ENCODE measurements at places on chromosomes 6 and 20.

GRCh38 chr6:163579880-163580295 is 165.4 kb downstream of the QKI start:
- no peak for DNase-seq

DNA sequence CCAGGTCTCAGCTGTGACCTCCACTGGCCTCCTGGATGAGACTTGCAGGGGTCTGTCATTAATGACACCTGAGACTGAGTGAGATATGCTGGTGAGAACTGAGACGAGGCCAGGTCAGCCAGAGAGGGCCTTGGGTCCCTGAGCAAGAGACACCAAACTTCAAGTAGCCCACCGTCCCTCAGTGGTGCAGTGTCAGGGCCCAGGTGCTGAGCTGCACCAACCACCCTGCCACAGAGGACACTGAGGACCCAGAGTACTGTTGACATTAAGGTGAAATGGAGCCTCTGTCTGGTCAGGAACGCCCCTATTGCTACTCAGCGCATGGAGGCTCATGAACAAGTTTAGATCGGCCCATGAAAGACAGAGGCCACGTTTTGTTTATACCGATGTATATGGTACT is 64.1 kb upstream of the SCP2D1 start:
- DNase-seq = no peak

GRCh38 chr6:145815309-145816274 is 997 bp upstream of the FBXO30 start:
- DNase-seq = peak; percentile 66

- no peak for DNase-seq
Measured at GRCh38 chr20:44750081-44750805, 4.6 kb downstream of the KCNK15 start.

DNA sequence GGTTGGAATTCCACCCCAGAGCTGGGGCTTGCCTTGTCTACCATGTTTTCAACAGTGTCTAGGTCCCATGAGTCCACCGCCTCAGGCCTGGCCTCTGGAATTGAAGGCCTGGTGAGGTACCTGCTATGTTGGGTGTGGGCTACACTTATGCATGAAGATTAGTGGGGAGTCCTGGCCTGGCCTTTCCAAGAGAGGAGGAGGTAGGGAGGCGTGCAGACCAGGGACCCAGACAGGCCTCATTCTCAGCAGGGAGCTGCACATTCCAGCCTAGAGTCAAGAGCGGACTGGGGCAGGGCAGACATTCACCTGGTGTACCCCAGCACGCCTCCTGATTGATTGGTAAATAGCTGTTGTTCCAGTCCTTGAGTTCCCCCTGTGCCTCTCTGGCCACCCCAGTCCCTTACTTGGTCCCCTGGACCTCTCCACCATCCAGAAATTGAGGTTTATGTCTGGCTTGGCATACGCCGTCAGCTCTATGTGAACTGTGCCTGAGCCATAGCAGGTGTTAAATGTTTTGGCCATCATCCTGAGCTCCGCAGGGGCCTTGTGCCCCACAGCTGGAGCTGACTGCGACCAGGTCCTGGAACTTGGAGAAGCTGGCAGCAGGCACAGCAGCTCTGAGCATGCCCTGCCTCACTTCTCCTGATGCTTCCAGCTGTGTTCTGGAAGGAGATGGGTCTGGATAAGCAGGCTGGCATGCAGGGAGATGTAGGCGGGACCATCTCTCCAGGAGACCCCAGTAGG is 8.2 kb upstream of the VEGFA start:
- no peak for DNase-seq

DNA sequence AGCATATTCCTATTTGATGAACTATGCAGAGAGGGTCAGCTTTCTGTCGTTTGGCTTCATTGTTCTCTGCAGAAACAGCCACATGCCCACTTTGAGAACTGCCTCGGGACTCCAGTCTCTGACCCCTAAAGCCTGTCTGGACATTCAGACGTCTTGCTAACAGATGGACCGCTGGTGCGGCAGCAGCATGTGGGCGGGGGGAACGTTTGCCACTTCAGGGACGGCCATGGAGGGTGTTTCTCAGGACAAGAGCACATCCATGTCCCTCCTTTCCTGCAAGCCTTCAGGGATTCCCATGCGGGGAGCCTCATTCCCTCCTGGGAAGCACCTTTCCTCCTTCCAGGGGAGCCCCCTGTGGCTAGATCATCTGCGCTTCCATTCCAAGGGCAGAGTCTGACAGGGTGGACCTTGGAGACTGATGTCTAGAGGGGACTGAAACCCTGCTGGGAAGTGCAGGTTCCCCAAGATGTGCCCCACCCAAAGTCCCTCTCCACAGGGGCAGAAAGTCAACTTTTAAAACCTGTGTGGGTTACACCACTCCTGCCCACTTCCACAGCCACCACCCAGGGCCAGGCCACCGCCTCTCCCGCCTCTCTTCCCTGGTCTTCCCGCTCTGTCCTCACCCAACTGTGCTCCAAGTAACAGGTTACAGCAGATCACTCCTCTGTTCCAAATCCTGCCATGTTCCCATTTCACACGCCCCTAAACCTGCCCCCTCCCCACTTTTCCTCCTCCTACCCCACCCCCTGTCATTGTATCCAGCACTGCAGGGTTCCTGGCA is 94.8 kb upstream of the PMEPA1 start:
- no peak for DNase-seq

DNA sequence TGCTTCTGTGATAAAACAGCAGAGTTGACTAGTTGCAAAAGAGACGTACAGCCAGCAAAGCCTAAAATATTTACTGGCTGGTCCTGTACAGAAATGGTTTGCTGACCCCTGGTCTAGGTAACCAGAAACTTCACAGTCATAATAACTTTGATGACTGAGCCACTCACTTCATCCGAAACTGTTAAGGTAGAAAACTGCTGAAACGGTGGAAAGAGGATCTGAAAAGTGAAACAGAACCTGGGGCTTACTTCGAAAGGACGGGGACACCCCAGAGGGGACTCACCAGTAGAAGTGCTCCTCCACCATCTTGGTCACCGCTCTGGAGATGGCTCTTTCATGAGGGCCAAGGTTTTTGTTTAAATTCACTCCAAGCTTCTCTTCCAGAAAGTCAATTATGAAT is 16.4 kb downstream of the FAXC start:
- DNase-seq = no peak

- DNase-seq = peak; percentile 67
Measured at GRCh38 chr6:108260126-108260808, 573 bp downstream of the SNX3 start.

DNA sequence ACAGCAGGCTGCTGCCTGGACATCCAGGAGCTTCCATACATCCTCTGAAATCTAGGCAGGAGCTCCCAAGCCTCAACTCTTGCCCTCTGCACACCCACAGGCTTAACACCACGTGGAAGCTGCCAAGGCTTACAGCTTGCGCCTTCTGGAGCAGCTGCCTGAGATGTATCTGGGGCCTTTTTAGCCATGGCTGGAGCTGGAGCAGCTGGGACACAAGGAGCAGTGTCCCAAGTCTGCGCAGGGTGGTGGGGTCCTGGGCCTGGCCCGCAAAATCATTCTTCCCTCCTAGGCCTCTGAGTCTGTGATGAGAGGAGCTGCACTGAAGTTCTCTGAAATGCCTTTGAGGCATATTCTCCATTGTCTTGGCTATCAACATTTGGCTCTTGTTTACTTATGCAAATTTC is 255.0 kb downstream of the DLL1 start:
- no peak for DNase-seq

- no peak for DNase-seq
Measured at GRCh38 chr6:150327117-150327774, 41.6 kb upstream of the IYD start.

- DNase-seq = no peak
Measured at GRCh38 chr20:19588732-19589131, 169.3 kb upstream of the RIN2 start.

DNA sequence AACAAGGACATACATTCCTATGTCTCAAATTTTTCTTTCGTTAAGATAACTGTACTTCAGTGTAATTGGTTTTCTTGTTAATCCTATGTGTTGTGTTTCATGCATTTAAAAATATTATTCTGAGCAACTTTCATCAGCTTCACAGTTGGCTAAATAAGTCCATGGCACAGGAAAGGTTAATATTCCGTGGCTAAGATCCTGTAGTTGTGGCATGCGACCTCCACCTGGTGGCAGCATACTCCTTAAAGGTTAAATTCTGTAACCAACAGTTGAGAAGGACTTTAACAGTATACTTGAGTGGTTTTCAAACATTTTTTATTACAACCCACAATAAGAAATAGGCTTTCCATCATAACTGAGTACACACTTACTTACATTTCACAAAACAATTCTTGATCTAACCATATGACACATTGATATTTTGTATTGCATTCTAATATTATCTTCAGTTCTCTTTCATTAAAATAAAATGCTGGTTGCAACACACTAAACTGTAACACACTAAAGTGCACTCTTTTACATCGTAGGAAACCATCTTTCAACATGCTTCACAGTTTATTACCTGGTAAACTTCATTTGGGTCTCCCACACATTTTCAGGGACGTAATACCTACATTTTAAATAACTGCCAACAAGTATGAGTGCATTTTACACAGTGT is 118.3 kb downstream of the SLX4IP start:
- DNase-seq = peak; percentile 82

GRCh38 chr6:117687021-117687648 is 11.9 kb downstream of the NUS1 start:
- no peak for DNase-seq

DNA sequence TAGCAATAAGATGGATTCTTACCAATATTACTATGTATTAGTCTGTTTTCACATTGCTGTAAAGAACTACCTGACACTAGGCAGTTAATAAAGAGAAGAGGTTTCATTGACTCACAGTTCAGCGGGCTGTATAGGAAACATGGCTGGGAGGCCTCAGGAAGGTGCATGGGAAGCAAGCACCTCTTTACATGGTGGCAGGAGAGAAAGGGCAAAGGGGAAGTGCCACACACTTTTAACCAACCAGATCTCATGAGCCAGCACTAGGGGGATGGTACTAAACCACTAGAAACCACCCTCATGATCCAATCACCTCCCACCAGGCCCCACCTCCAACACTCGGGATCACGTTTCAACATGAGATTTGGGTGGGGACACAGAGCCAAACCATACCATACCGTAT is 40.7 kb upstream of the CCDC167 start:
- DNase-seq = no peak

GRCh38 chr20:51946586-51946985 is 144.3 kb upstream of the SALL4 start:
- peak; percentile 39 for DNase-seq

GRCh38 chr6:151374036-151374683 is 17.2 kb downstream of the ZBTB2 start:
- no peak for DNase-seq

DNA sequence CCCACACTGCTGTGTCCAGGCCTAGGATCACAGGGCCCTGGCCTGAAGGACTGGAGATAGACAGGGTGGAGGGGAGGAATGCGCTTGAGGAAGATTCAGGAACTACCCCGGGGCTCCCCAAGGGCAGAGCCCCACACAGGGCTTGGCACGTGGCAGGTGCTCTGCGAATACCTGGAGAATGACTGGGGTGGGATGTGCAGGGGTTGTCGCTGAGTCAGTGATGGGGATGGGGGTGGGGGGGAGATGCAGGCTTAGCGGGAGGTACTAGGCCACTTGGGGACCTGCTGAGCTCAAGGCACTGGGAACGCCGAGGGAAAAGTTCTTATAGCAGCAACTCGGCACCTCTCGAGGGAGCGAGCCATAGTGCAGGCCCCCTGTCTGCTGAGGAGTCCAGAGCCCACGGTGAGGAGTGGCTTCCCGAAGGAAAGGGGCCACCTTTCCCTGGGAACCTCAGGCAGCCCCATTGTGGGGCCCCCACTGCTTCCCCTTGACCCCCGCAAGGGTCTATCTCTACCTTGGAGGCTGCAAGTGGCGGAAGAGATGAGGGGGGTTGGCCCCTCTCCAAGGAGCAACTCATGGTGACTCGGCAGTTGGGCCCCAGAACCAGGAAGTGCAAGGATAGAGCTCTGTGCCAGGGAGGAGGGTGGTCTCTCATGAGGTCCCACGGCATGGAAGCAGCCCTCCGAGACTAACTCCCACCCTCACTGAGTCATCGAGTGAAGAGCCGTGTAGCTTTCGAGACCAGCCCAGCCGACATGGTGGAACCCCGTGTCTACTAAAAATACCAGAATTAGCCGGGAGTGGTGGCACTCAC is 33.1 kb downstream of the SRC start:
- DNase-seq = no peak

- peak; percentile 89 for DNase-seq
Measured at GRCh38 chr6:133553652-133554051, 312.5 kb downstream of the EYA4 start.

DNA sequence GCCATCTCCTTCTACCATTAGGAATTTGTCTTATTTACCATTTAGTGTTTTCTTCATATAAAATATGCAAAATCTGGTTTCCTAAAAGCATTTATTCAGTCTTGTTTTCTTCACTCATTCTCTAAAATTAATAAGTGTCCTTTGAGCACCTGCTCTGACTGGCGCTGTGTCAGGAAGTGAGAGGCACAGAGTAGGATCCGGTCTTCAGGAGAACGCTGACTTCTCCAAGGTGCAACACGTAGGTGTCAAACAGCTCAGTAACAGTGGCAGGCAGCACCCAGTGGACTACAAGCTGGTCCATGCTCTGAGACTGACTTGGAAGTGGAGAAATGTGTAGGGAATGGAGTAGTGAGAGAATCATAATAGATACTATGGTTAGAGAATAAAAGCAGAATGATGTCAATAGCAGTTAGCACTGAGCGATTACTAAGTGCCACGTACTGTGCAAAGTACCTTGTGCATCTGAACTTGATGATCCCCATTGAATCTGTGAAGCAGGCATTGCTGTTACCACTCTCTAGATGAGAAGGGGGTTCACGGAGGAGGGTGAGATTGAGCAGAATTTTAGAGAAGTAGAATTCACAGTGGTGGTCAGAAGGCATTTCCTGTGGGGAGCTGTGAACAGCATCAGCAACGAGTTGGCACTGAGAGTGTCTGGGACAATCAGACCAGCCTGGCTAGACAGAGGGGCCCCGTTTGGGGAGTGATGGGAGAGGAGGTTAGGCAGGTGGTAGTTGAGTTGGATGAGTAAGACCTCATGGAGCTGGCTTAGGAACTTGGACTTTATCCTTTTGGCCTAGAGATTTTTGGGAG is 569.8 kb downstream of the QKI start:
- DNase-seq = no peak

GRCh38 chr20:38747495-38748096 is 664 bp upstream of the ACTR5 start:
- DNase-seq = no peak

DNA sequence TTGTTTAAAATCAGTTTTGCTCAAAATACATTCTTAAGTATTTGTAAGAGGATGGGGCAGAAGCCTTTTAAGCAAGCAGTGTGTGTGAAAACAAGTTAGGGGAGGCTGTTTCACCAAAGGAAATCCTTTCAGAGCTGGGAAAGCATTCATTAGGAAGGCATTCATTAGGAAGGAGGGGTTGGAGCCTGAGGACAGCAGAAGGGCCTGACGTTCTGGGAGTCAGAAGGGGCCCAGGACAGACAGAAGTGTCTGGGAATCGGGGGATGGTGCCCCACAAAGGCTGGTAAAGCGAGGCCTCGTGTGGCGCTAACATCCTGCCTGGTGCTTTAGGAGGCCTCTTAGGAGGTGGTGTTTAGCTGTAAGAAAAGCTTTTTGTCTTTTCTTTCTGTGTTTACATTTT is 80.6 kb upstream of the NXT1 start:
- DNase-seq = no peak

GRCh38 chr6:132259070-132259469 is 142.2 kb downstream of the MOXD1 start:
- peak; percentile 65 for DNase-seq

GRCh38 chr6:163152701-163153100 is 261.8 kb upstream of the QKI start:
- DNase-seq = no peak

- no peak for DNase-seq
Measured at GRCh38 chr6:7004581-7005297, 103.0 kb upstream of the RREB1 start.

- no peak for DNase-seq
Measured at GRCh38 chr6:170456886-170457698, 96.0 kb downstream of the PSMB1 start.
